ENCODE measurements at places on chromosomes 6 and 20.
A peak's percentile ranks its signal among the peaks of the same experiment; 100 is the strongest.

DNA sequence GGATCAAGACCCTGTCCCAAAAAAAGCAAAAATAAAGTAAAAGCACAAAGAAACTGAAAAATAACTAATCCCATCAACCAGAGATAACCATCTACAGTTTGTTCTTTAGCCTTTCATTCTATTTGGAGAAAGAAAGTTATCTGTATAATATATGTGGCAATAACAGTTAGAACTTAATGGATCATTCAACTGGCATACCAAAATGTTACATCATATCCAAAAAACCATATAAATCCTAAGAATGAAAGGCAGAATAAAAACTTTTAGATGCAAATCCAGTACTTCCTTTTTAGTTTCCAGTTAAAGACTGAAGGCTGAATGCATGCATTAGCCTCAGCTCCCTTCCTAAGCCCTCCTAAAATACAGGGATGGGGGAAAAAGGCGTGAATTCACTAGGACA lies 25.2 kb downstream of the ILRUN start:
- DNase-seq = peak; percentile 59

DNA sequence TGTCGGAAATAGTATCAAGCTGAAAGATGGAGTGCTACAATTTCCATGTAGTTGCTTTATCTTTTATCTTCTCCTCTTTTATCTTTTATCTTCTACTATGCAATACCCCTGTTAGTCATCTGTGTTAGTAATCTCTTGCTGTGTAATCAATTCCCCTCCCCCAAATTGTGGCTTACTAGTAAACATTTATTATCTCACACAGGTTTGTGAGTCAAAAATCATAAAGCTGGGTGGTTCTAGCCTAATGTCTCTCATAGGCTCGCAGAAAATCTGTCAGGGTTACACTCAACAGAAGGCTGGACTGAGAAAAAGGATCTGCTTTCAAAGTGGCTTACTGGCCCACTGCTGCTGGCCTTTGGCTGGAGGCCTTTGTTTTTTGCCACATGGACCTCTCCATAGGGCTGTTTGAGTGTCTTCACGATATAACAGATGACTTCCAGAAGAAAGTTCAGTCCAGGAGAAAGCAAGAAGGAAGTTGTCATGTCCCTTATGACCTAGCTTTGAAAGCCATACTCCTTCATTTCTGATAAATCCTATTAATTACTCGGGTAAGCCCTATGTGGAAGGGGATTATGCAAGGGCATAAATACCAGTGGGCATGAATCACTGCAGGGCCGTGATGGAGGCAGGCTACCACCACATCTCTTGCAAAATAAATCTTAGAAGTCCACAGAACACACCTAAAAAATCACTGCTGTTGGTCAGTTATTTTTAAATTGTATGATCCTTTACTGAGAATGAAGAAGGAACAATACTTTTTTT lies 24.5 kb upstream of the PTCHD4 start:
- DNase-seq = no peak

GRCh38 chr6:24658573-24659560 lies 7.8 kb downstream of the TDP2 start:
- DNase-seq = peak; percentile 46

- no peak for DNase-seq
These were observed 37.1 kb upstream of the B4GALT5 start for GRCh38 chr20:49750611-49751396.

- peak; percentile 91 for DNase-seq
These were observed at the start of gene CPXM1 for GRCh38 chr20:2800521-2801285. CPXM1 (minus strand) TSS chr20:2800627; CDS start chr20:2800572, 55 bp downstream.

GRCh38 chr20:52818491-52818890 lies 153.7 kb upstream of the TSHZ2 start:
- DNase-seq = no peak

DNA sequence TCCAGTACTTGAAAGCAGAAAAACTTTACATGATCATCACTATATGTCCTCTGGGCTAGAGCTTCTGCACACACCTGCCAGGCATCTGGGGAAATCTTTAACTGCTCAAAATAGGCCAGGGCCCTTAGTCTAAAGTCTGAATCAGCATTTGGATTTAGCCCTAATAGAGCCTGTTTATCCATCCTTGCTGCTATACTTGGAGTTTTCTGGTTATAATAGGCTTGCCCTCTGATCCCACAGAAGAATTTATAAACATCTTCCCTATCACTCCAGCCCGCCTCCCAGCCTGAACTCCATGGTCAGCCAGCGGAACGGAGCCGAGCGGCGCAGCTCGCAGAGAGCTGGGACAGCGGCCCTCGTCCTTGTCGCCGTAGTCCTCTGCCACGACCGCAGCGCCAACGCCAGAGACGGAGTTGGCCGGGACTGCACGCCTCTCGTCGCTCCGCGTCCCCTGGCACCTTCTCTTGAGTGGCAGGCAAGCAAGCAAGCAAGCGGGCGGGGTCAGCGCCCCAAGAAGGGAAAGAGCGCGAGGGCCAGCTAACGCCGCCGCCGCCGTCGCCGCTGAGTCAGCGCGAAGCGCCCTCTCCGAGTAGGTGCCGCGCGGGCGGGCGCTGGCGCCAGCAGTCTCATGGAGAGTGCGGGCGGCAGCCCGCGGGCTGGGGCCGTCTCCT lies 25.4 kb upstream of the ASIP start:
- no peak for DNase-seq

- DNase-seq = no peak
These were observed 17.1 kb downstream of the GFRA4 start for GRCh38 chr20:3646067-3646440.

- DNase-seq = peak; percentile 75
These were observed 11.8 kb downstream of the DCBLD1 start for GRCh38 chr6:117494283-117494682.

GRCh38 chr20:62449951-62450691 lies 22.8 kb upstream of the RBBP8NL start:
- DNase-seq = no peak

DNA sequence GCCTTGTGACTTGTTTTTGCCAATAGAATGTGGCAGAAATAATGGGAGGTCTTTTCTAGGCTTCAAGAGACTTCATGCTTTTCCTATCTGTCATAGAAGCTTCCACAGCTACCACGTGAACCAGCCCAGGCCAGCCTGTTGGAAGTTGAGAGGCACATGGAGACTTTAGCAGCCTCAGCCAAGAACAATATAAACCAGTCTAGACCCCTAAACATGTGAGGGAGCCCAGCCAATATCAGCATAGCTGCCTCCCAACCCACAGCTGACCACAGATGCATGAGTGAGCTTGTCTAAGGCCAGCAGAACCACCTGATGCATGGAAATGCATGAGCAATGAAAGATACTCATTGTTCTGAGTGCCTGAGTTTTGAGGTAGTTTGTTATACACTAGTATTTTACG lies 540.7 kb upstream of the BTBD3 start:
- no peak for DNase-seq

DNA sequence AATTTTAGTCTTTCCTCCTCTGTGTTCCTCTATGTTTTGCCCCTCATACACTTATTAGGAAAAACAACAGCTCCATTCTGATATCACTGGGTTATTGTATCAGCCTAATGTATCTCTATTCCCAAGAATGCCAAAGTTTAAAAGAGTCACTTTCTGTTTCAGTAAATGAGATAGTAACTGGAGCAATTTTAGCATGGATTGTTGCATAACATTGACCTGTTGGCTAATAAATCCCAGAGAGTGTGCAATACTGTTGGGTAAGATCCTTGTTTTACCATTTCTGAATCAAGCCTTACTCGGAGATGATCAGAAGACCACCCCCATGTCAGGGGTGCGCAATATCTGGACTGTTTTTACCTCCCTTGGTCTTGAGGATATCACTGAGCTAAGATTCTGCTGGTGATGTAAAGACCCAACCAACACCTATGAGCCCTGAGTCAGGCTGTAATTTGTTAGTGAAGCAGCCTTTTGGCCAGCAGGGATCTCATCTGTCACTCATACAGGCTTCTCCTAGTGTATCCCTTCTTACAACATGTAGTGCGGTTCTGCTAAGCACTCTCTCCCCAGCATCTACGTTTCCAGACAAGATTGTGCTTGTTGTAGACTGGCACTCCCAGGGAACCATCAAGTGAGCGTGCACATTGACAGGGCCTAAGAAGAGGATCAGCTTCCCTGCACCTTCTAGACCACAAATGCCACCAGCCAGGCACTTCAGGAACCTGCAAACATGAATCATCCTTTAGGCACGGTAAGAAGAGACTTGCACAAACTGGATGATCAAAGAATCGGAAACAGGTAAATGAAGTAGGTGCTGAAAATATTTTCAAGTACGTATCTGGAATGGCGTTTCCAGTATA lies 11.5 kb upstream of the IPCEF1 start:
- DNase-seq = no peak

DNA sequence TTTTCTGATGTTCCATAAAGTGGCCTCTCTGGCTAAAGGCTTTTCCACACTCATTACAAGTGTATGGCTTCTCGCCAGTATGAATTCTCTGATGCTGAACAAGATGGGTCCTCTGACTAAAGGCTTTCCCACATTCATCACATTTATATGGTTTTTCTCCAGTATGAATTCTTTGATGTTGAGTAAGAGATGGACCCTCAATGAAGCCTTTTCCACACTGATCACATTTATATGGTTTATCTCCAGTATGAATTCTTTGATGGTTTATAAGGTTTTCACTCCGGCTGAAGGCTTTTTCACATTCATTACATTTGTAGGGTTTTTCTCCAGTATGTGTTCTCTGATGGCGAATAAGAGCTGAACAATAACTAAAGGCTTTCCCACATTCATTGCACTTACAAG lies 20.4 kb downstream of the ZNF184 start:
- peak; percentile 57 for DNase-seq

DNA sequence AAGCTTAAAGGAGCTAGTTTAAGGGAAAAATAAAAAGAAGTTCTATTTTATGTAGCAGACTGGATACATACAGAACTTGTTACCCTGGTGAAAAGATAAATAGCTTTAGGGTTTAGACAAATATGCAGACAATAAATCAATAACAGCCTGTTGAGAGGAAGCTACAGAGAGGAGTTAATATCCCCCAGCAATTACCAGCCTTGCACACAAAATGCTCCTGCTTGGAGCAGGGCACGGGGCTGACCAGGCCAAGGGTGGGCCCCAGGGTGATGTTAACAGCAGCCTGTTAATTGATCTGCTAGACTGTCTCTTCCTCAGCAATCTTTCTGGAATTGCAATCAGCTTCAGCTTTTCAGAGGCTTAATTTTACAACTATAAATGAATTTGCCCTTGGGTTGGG lies 125.1 kb upstream of the SOX4 start:
- DNase-seq = no peak

DNA sequence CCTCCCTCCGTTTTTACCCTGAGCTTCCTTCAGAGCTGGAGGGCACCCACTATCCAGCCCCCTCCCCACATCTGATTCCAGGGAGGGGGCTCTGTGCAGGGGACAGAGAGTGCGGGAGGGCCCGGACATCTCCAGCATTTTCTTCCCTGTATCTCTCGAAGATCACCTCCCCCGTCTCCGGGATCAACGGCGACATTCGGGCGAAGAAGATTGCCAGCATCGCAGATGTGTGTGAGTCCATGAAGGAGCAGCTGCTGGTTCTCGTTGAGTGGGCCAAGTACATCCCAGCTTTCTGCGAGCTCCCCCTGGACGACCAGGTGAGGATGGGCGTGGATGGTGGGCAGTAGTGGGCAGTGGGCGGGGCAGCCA lies 58.8 kb downstream of the HNF4A start:
- no peak for DNase-seq

DNA sequence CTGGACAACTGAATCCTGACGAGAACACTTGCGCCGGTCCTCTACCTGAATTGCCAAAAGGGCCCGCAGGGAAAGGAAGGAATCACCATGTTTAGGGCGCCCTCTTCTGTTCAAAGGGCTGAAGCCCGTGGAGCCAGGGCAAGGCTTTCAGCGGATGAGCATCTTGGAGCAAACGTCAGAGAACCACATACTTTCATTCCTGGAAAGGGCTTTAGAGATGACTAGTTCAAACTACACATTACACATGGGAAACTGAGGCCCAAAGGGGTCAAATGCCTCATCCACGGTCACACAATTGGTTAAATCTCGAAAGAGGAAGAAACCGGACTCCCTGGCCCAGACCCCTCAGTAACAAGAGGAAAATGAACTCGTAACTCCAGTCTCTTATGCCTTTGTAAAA lies 11.5 kb upstream of the ZNF133 start:
- peak; percentile 83 for DNase-seq

DNA sequence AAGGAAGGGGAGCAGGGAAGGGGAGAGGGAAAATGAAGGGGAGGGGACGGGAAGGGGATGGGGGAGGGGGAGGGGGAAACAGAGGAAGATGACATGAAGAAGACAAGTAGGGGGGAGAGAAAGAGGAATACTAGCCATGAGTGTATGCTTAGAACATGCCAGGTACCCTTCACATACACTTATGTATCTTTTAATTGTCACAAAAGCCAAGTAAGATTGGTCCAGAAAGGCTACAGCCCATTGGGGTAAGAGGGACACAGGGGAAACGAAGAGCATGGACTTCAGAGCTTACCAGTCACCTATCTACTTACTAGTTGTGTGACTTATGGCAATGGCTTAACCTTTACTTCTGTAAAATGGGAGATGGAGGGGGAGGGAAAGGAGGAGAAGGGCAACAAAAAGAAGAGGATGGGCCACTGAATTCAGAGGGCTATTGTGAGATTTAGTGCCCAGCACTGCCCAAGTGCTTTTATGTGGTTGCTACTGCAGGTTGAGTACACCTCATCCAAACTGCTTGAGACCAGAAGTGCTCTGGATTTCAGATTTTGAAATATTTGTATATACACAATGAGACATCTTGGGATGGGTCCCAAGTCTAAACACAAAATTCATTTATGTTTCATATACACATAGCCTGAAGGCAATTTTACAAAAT lies 90.3 kb downstream of the ARHGAP18 start:
- DNase-seq = no peak

DNA sequence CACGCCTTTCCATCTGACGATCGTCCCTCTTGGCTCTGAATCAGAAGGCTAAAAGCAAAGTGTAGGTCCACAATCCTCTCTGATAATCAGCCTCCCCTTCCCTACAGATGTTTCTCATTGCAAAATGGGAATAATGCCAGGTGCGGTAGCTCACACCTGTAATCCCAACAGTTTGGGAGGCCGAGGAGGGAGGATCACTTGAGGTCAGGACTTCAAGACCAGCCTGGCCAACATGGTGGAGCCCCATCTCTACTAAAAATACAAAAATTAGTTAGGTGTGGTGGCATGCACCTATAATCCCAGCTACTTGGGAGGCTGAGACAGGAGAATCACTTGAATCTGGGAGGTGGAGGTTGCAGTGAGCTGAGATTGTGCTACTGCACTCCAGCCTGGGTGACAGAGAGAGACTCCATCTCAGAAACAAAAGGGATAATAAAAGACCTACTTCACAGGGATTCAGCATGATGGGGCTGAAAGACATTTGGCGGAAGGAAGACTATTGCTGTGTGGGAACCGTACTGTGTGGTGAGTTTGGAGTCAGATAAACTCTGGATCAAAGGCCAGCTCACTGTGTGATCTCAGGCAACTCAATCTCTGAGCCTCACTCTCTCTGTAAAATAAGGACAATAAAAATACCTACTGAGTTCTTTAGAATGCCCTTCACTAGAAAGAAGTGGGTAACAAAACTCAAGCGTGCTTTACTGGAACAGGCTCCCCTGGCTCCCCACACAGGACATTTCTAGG lies 15.9 kb upstream of the SLC9A8 start:
- DNase-seq = no peak

- DNase-seq = no peak
These were observed 55.3 kb upstream of the SNX9 start for GRCh38 chr6:157767775-157768156.

GRCh38 chr6:73227606-73228255 lies 2.4 kb upstream of the KHDC1L start:
- DNase-seq = no peak

GRCh38 chr20:19971116-19971515 lies 46.0 kb upstream of the NAA20 start:
- no peak for DNase-seq

- no peak for DNase-seq
These were observed 7.3 kb upstream of the COL12A1 start for GRCh38 chr6:75213112-75213511.

- DNase-seq = no peak
These were observed 22.2 kb upstream of the FBXO30 start for GRCh38 chr6:145836772-145837171.

All from OCI-M1 (cell line).